ENCODE measurements at places on chromosomes 7 and 10.
A peak's percentile ranks its signal among the peaks of the same experiment; 100 is the strongest.

- no peak for DNase-seq
These were observed 86.2 kb downstream of the HECW1 start for GRCh38 chr7:43198599-43199090.

GRCh38 chr7:133408212-133408611 is 155.3 kb downstream of the EXOC4 start:
- DNase-seq: no peak

DNA sequence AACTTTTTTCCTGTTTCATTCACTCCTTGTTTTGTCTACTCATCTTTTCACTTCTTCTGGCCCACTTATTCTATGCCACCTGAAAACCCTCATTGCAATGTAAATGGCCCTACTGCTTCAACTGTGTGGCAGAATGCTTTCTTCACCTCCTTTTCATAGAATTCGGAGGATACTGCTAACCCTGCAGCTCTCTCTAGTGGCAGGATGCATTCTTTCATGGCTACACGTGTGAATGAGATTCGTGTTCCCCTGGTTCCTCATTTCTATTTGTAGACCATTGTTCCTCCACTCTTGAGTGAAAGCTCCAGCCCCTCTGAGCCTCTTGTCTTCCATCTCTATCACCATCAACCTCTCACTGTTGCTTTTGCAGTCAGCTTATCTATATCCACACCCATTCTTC is 20.9 kb upstream of the CYP26C1 start:
- peak; percentile 40 for DNase-seq

DNA sequence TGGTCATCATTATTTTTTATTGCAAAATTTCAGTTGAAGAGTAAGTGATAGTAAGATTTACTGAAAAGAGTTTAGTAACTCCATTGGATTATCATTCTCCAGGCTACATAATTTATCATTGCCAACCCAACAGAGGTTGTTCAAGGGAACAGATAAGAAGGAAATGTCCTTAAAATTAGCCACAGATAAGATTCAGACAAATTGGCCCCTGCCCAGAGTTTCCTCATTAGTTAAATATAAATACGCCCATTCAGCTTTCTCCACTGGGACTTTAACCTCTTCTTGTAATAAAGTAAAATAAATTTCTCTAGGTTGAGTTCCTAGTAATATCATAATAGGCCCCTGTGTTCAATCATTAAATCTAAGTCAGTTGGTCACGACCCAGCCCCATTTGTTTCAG is 27.7 kb upstream of the PHYHIPL start:
- peak; percentile 23 for DNase-seq

DNA sequence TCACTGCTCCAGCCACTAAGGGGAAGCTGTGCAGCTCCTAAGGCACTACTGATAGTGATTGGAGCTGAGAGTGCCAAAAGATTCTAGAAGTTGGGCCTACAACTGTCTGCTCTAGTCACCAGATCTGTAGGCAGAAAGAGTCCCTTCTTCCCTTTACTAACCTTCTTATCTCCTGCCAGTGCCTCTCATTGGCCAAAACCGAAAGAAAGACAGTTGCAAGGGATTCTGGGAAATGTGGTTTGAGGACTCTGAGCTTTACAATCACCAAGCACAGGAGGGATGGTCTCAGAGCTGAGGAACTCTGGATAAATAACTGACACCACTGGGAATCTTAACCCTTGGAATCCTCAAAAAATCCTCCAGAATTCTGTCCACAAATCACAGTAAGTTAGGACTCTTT is 615.8 kb downstream of the CCSER2 start:
- no peak for DNase-seq

GRCh38 chr7:93941945-93942344 is 20.4 kb downstream of the GNG11 start:
- no peak for DNase-seq

DNA sequence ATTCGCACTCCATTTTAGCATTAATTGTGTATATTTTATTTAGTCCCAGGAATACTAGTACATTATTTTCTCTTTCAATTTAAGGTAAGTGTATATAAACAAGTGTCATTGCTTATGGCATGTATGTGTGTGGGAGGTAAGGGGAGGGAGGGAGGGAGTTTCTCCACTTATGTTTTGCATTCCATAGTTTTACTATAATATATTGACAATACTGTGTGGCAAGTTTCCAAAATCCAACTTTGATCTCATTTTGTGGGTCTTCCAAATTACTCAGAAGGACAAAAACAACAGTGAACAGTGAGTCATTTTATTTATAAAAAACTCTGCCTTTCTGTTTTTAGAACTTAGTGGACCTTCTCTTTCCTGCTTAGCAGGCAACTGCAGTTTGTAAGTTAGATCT is 102.3 kb upstream of the SEMA3E start:
- DNase-seq: no peak

GRCh38 chr10:86446987-86447386 is 74.6 kb downstream of the WAPL start:
- DNase-seq: no peak

- no peak for DNase-seq
These were observed 256.0 kb upstream of the AUTS2 start for GRCh38 chr7:69342154-69342884.

GRCh38 chr10:87659571-87660483 is at the start of gene PAPSS2:
Gene PAPSS2 (plus strand): TSS chr10:87659878. CDS start chr10:87659982, 104 bp downstream.
- DNase-seq: peak; percentile 76

GRCh38 chr7:32357535-32358277 is 132.5 kb downstream of the LSM5 start:
- DNase-seq: peak; percentile 11

DNA sequence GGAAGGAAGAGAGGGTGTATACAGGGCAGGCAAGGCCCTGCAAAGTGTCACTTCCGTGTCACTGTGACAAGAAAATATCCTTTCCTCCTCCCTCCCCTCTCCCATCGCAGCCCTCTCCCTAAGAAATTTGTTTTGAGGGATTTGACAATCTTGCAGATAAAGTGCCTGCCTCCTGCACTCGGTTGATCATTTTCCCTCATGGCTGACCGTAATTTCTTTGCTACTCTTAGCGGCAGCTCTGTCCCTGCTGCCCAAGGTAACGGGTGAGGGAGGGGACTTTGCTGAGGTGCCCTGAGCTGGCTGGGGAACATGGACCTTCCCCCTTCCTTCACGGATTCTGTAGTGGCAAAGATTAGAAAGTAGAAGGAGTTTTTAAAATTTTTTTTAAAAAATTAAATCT is 179.1 kb downstream of the TCF7L2 start:
- DNase-seq: no peak

GRCh38 chr7:70495033-70495376 is 636.9 kb upstream of the GALNT17 start:
- DNase-seq: no peak

- DNase-seq: no peak
These were observed 78.7 kb upstream of the EN2 start for GRCh38 chr7:155378959-155379871.

DNA sequence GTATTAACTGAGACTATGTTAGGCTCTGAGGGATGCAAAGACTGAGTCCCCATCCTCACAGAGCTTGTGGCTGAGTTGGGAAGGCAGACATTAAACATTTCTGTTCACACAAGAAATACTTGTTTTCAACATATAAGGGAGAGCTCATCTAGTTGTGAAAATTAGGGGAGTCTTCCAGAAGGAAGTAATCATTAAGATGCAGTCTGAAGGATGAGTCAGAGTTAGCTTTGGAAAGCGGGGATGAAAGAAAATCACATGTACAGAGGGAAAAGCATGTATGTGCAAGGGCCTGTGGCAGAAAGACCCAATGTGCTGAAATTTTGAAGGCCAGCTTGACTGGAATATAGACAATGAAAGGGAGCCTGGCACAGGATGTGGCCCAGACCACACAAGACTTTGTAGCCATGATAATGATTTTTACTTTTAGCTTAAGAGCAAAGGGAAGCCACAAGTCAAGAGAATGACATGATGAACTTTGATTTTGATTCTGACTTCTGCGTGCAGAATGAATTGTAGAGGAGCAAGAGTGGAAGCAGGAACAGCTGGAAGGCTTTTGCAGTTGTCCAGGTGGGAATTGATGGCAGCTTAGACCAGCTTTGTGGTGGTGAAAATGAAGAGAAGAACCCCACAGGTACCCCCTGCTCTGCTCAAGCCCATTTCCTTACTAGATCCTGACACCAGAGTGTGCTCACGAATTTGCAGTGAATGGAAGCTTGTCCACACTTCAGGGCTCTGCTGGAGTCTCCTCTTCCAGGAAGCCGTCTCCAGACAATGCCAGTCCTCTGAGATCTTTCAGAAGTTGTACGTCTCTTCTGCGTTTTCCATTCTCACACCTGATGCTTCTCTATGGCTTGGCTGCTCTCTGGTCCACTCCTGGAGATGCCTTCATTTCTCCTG is 115.6 kb downstream of the ATXN7L1 start:
- DNase-seq: peak; percentile 30

GRCh38 chr10:70492786-70493659 is 14.5 kb downstream of the PALD1 start:
- DNase-seq: no peak

- no peak for DNase-seq
These were observed 138.1 kb downstream of the NOC3L start for GRCh38 chr10:94224656-94225055.

DNA sequence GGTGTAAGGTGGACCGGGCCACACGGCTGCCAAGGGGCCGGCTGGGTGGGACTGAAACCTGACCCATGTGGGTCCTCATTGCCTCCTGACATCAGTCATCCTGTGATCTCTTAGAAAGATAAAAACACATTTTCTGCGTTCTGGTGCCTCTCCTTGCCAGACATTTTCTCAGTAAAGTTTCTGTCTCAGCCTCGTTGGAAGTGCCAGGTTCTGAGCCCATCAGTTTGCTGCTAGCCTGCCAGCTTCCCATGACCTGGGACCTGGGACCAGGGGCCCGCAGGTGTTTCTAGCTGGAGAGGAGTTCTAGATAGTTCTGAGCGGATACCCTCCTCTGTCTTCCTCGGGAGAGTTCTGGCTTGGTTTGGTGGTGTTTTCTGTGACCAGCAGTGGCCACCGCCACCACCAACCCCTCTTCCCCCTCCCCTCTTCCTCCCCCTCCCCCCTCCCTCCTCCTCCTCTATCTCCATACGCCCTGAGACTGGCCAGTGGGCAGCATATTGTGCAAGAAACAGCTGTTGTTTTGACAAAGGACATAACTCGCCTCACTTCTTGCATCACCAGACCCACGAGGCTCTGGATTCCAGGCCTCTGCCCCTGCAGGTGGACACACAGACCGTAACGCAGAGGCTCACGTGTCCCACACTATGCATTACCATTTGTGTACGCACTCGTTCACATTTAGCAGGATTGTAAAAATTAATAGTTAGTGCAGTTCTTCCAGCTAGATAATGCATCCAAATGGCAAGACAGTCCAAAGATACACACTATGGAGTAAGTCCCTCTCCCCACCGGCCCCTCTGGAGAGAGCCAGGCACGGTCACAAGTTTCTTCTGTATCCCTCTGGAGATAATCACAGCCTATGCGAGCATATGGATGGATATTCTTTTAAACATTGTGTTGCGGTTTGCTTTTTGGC is 94.6 kb downstream of the CUX1 start:
- peak; percentile 26 for DNase-seq

DNA sequence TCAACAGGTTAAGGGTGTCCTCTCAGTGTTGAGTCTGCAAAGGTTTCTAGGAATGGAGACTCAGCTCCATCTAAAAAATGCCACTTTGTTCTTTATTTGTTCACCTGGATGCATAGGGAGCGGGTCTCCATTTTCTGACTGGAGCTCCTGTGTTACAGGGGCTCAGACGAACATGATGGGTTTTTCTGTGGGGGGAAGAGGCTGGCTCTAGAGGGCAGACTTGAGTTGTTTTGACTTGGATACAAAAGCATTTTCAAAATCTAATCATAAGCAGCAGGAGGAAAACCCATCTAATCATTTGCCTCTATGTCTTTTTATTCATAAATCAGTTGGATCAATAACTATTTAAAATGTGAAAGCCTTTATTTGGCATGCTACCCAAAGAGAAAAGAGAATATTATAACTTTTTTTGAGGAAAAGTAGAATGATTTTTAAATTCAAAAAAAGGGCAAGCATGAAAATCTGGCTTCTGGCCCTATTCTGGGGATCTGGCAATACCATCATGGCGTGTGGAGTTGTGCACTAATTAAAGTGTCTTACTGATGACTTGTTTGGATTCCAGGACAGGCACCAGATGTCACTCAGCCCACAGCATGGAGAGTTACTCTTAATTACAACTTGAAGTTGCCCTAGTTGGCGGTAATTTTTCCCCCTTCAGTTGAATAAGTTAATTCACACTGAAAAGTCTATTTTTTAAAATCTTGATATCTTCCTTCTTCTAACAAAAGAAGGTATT is 594.9 kb downstream of the REEP3 start:
- DNase-seq: peak; percentile 3

- DNase-seq: no peak
These were observed 1.3 kb upstream of the YWHAG start for GRCh38 chr7:76359978-76360638.
